ENCODE measurements at places on chromosomes 6 and 20. TPM values are rescaled to one million over a fixed set of nuclear protein-coding genes. Genes with fewer than 3 reads are reported as not detected.

Gene SCUBE3
- total RNA-seq = 0.23 TPM

DNA sequence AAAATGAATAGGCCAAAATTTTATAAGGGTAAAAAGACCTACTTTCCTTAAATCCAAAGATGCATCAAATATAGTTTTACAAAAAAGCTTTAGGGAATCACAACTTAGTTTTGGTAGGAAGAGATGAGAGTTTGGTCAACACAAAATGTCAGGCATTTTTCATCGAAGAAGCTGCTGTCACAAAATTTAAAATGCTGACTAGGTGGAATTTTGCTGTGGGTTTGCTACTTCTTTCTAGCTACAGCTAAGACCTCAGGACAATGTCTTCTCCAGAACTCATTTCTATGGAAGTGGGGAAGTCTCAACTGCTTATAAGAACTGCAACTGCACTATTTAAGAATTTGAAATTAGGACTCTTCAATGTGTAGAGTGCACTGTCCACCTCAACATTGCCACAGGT lies 351.1 kb downstream of the HAO1 start:
- no peak overlapping the region for H3K4me3 ChIP-seq
- no peaks in the 10 kb centered on the region for H3K36me3 ChIP-seq
- H3K27ac ChIP-seq = no peak overlapping the region
- no peak for DNase-seq
- no peaks in the 10 kb centered on the region for H3K4me1 ChIP-seq
- no peaks in the 10 kb centered on the region for H3K27me3 ChIP-seq

DNA sequence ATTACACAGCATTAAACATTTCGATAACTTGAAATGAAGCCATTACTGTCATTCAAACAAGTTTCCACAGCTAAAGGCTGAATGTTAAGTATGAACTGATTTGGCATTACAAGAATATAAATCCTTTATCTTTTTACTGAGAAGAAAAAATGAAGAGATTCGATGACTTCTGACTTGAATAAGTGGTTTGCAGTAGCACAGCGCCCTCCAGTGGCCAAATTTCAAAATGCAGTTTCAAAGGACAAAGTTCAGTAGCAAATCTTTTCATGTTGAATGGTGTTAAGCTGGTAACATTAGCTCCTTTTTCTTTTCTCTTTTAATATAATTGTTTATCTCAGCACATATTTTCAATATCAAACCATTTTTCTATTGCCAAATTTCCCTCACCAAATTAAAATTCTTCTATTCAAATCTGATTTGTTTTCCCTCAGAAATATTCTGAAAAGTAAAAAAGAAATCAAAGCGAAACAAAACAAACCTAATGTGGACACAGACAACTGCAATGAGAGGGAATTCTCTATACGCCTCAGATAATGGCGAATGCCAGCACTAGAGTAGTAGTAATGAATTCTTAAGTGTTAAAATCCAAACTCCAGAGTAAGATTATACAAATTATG lies 145.7 kb downstream of the BTBD9 start:
- H3K4me3 ChIP-seq = no peak overlapping the region
- peaks cover 1% of the 10 kb centered on the region for H3K4me1 ChIP-seq
- H3K27ac ChIP-seq = no peak overlapping the region
- H3K36me3 ChIP-seq = no peaks in the 10 kb centered on the region

- DNase-seq = no peak
- no peaks in the 10 kb centered on the region for H3K4me1 ChIP-seq
- H3K27me3 ChIP-seq = no peaks in the 10 kb centered on the region
These were observed 204.6 kb downstream of the CD83 start for GRCh38 chr6:14321992-14322772.

DNA sequence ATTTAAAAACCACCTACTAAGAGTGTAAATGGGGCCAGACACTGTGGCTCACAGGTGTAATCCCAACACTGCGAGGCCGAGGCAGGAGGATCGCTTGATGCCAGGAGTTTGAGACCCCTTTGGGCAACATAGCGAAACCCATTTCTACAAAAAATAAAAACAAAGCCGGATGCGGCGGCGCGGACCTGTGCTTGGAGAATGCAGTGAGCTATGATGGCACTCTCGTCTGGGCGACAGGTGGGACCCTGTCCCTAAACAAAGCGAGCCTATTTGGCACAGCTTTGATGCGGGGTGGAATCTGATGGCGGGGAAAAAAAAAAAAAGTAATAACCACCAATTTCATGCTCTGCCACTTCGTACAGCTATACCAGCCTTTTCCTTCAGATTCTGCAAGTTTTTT lies 1.1 kb downstream of the TCP1 start:
- no peaks in the 10 kb centered on the region for H3K27me3 ChIP-seq
- no peak for DNase-seq
- peak overlapping the region; percentile 91 for H3K27ac ChIP-seq
- H3K4me3 ChIP-seq = peak overlapping the region; percentile 79

DNA sequence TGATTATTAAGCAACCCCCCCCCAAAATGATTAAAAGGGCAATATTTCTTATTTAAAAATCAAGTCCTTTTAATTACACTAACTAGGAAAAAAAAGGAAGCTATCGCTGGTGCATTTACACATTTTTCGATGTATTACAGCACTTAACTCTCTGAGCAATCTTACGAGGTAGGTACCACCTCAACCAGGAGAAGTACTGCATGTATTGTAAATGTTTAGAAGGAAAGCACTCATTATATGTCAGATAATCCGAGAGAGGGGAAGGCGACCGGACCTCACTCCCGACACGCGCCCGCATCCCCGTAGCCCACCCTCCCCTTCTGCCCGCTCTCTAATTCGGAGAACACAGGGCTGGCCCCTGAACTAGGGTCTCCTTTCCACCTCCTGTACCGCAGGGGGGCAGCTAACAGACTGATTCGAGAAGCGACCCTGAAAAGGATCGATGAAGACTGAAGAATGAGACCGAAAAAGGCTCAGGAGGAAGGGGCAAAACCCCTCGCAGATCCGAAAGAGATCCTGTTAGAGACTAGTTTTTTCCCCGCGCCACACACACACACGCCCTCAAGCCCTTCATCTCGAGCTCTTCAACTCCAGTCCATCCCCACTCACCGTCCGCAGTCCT lies 337 bp downstream of the ESF1 start:
- DNase-seq = no peak
- peak overlapping the region; percentile 91 for H3K27ac ChIP-seq
- peak overlapping the region; percentile 84 for H3K4me3 ChIP-seq

GRCh38 chr6:111997853-111998208 lies 56.1 kb upstream of the CCN6 start:
- no peaks in the 10 kb centered on the region for H3K36me3 ChIP-seq
- peaks cover 13% of the 10 kb centered on the region for H3K4me1 ChIP-seq
- no peak overlapping the region for H3K4me3 ChIP-seq
- H3K27me3 ChIP-seq = no peaks in the 10 kb centered on the region
- peak overlapping the region; percentile 63 for H3K27ac ChIP-seq
- peak; percentile 83 for DNase-seq

DNA sequence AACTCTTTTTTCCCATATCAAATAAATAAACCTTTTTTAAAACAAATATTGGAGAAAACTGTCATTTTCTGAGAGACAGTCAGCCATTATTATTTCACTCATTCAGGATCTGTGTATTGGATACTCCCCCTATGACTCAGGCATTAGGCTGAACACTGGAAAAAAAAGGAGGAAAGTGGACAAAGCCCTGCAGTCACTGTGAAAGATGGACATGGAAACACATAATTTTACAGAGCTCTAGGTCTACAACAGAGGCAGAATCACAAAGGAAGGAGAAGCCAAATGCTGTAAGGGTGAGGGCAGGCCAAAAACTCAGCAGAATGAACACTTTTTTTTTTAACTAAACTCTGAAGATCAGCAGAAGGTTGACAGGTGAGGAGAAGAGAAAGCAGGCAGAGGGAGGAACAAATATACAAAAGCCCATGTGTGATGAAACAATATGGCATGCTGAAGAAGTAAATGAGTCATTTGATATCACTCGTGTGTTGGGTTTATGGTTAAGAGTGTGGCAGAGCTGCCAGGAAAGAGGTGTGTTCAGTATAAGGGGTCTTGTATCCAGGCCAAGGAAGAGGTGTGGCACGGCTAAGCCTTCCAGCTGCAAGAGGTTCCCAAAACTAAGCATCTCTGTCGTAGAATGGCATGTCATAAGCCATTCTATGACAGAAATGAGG lies 39.1 kb downstream of the EPB41L2 start:
- no peak overlapping the region for H3K4me3 ChIP-seq
- no peaks in the 10 kb centered on the region for H3K4me1 ChIP-seq

Gene PERP
- 1,873 TPM for total RNA-seq

DNA sequence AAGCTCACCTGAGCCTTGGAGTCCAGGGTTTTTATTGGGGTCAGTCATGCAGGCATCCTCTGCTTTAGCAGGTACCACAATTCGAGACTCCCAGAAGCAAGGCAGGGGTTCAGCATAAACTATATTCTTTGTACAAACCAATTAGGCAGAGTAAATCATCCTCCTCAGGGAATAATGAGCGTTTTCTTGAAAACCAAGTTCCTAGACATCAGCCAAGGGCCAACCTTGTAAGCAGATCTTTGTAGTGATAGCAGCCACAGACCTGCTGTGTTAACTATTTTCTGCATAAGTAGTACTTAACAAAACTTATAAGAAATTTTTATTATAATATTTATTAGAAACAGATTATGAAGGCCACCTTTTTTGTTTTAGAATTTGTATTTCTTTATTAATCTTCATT lies 74.7 kb downstream of the STXBP5 start:
- H3K4me3 ChIP-seq = no peak overlapping the region
- no peak for DNase-seq
- H3K27ac ChIP-seq = no peak overlapping the region
- H3K36me3 ChIP-seq = peaks cover 36% of the 10 kb centered on the region
- peaks cover 3% of the 10 kb centered on the region for H3K4me1 ChIP-seq
- H3K27me3 ChIP-seq = no peaks in the 10 kb centered on the region

Gene SLC17A9
- total RNA-seq = 0.56 TPM

DNA sequence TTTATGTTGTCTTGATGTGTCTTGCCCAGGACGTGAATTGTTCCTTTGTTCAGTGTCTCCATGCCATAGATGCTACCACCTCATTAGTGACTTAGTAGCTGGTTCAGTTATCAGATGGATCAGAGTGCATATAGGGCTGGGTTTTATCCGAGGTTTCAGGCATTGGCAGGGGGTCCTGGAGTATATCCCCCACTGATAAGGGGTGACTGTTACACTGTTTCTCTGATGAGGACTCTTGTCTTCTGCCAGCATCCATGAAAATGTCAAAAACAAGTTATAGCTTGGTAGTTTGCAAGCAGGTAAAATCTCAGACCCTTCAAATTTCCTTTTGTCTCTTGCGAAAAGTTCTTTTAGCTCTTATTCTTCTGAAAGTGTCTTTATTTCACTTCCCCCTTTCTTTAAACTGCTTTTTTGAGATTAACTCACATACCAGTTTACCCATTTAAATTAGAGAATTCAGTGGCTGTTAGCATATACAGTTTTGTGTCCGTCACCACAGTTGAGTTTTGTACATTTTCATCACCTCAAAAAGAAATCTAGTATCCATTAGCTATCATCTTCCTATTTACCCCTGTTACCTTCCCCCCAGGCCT lies 109.2 kb downstream of the CDYL start:
- peaks cover 6% of the 10 kb centered on the region for H3K4me1 ChIP-seq
- no peaks in the 10 kb centered on the region for H3K36me3 ChIP-seq
- no peak for DNase-seq
- H3K27ac ChIP-seq = no peak overlapping the region

DNA sequence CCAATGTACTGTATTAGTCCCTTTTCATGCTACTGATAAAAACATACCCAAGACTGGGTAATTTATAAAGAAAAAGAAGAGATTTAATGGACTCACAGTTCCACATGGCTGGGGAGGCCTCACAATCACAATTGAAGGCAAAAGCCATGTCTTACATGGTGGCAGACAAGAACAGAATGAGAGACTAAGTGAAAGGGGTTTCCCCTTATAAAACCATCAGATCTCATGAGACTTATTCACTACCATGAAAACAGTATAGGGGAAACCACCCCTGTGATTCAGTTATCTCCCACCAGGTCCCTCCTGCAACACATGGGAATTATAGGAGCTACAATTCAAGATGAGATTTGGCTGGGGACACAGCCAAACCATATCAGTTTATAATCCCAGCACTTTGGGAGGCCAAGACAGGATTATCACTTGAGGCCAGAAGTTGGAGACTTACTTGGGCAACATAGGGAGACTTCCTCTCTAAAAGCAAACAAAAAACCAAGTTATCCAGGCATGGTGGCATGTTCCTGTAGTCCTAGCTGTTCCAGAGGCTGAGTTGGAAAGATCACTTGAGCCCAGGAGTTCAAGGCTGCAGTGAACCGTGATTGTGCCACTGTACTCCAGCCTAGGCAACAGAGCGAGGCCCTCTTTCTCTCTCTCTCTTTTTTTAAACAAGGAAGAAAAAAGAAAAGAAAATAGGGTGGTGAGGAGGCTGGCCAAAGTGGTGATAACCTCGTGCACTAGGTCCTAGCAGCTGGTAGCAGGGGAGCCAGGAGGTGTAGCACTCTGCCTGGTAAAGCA lies 22.9 kb upstream of the DDR1 start:
- H3K27me3 ChIP-seq = peaks cover 3% of the 10 kb centered on the region
- no peak for DNase-seq
- no peak overlapping the region for H3K27ac ChIP-seq
- no peaks in the 10 kb centered on the region for H3K36me3 ChIP-seq

Gene TMEM14B
- 64.7 TPM for total RNA-seq

DNA sequence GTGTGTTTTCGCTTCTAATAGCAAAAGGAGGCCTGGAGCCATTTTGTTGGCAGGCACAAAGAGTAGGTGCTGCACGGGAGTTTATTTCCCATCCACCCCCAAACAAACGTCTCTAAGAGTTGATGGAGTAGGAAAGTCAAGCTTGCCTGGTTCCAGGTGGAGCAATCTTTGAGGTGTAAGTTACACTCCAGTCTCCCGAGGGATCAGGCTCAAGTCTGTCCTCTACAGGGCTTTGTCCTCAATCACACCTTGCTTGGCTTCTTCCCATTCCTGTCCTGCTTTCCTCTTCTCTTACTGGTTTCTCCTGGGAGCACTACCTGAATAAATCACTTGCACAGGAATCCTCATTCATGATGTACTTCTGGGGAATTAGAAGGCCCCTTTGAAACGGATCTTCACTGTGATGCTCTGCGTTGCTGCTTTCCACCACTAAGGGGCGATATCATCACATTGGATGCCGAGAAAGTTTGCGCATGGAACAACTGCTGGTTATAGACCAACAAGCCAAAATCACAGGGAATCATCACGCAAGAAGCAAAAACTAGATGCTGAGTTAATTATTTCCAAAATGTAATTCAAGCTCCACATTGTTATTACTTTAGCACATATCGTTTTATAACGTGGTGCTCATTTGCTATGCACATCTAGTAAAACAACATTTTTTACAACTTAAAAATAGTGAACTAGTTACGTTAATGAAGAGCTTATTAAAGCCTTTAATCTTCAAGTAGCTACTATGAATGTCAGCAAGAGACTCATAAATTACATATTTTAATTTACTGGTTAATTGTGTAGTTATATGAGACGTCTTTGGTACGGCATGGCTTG lies 156.8 kb downstream of the DNAH8 start:
- H3K27me3 ChIP-seq = peaks cover 10% of the 10 kb centered on the region
- H3K27ac ChIP-seq = no peak overlapping the region
- no peaks in the 10 kb centered on the region for H3K36me3 ChIP-seq
- no peak overlapping the region for H3K4me3 ChIP-seq

Gene SASH1
- total RNA-seq = 59.1 TPM

Measured in suprapubic skin (tissue), 4 donors.